CD4-positive, alpha-beta T cell treated with Interleukin-6 for 4 hours (primary cell): ENCODE measurements at places on chromosomes 2 and 18.
A peak's percentile ranks its signal among the peaks of the same experiment; 100 is the strongest.

DNA sequence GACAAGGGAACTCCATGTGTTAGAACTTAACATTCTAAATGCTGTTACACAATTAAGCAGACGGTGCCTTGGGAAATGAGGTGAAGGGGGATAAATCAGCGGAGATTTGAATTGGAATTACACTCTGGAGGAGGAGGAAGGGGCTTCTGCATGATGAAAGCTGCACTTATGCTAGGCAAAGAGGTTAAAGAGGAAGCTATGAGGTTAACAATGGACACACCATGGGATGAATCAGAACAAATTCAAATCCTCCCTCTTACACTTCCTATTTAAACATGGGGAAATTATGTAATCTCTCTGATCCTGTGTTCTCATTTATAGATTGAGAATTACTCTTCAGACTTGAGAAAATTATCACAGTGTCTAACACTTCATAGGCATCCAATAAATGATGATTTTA, 121.5 kb upstream of the SIX2 start:
- no peak for DNase-seq

- DNase-seq: no peak
These were observed 1340.2 kb upstream of the ZEB2 start for GRCh38 chr2:145860083-145860482.

DNA sequence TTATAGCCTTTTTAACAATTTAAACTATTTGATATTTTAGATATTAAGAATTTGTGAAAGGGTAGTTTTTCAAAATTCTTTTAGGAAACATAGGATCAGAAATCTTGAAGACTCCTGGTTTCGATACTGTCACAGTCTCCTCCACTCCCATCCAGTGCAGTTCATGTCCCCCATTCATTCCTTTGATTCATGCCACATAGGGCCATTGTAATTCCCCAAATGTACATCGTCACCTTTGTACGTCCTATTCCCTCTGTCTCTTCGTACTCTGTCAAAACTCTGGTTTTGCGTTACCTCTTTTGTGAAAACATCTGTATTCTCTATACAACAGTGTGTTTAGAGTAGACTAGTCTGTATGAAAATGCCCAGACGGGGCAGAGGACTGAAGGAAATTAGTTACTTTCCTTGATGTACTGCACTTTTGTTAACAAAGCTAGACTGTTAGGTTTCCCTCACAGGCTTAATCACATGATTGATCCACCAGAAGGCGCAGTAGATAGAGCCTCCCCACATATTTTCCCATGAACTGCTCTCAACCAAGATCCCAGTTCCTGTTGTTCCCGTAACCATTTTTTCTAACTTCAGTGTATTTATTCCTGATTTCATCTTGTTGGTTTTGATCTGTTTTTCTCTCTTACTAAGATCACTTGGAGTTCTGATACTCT, 2.5 kb downstream of the MRPL35 start:
- no peak for DNase-seq

DNA sequence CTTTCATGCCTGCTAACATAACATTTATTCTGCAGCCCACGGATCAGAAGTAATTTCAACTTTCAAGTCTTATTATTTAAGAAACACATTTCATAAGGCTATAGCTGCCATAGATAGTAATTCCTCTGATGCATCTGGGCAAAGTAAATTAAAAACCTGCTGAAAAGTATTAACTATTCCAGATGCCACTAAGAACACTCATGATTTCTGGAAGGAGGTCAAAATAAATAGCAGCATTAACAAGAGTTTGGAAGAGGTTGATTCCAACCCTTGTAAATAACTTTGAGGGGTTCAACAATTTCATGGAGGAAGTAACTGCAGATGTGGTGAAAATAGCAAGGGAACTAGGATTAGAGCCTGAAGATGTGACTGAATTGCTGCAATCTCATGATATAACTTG, 77.6 kb downstream of the CCDC148 start:
- DNase-seq: no peak

DNA sequence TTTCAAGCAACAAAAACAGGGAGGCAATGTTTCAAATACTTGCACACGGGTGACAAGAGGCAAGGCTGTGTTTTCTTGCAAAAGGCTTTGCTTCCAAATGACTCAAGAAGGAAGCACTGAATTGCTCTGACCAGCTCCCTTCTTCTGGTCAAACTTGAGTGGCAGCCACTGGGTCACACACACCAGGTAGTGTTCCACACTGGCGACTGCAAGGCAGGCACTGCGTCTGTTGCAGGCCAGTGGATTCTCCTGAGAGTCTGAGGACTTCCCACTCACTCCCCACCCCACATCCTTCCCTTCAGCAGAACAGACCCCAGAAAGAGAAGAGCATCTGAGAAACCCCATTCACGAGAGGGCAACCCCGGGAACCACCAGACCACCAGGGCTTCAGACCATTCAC, 19.8 kb downstream of the PARD6G start:
- no peak for DNase-seq

DNA sequence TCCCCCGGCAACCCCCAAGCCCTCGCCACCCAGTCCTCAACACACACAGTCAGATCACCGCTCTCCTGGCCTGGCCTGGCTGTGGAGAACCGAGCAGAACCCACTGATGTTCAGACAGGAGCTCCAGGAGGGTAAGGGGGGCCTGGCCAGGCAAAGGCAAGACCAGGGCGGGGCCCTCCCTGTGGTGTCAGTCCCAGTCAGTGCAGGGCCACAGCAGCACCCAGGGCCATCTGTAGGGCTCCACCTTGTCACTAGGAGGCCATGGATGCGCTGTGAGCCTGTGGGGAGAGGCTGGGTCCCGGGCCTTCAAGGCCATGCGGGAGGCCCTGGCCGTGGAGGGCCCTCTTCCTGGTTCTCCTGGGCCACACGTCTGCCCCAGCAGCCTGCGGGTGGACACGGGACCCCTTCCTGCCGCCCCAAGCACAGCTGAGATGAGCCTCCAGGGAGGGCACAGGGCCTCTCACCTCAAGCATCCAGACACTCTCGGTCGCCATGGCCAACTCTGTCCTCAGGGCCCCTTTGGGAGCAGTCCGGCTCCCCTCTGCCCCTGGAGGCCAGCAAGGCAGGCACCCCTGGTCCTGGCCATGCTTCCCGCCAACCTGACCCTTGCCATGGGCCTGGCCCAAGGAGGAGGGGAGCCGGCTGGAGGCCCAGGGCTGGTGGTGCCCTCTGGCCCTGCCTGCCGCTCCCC, 2.0 kb downstream of the ANO7 start:
- DNase-seq: no peak

- DNase-seq: no peak
These were observed 227.8 kb upstream of the RBBP8 start for GRCh38 chr18:22705328-22705727.

- DNase-seq: no peak
These were observed 41.8 kb upstream of the SLC14A1 start for GRCh38 chr18:45682181-45682580.

DNA sequence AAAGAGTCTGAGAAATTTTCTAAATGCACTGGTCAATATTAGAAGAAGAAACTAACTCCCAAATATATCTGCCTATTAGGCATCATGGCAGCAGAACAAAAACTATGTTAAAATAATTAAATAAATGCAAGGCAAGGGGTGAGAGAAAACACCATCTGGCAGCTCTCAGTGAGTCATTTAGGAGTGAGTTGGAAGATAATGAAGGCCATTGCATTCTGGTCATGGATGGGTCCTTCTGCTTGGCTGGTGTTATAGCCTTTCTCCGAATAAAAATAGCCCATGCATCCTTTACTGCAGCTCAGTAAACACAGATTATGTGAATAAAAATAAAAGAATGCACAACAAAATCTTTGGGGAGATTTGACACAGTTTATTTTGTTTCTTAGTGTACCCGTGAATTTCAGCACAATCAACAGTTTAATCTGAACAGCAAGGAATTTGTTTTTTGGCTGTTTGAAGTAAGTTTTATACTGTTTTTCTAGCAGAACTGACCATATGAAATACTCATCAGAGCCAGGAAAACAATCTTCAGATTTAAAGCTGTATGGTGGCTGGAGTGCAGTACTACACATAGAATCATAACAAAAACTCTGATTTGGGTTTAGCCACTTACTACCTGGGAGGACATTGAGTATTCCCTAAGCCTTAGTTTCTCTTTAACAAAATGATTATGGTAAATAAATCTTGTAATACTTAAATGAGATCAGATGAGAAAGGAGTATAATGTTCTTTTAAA, 225.1 kb upstream of the ITGA4 start:
- DNase-seq: no peak

- DNase-seq: no peak
These were observed 88.1 kb upstream of the MAP4K4 start for GRCh38 chr2:101609433-101609832.

DNA sequence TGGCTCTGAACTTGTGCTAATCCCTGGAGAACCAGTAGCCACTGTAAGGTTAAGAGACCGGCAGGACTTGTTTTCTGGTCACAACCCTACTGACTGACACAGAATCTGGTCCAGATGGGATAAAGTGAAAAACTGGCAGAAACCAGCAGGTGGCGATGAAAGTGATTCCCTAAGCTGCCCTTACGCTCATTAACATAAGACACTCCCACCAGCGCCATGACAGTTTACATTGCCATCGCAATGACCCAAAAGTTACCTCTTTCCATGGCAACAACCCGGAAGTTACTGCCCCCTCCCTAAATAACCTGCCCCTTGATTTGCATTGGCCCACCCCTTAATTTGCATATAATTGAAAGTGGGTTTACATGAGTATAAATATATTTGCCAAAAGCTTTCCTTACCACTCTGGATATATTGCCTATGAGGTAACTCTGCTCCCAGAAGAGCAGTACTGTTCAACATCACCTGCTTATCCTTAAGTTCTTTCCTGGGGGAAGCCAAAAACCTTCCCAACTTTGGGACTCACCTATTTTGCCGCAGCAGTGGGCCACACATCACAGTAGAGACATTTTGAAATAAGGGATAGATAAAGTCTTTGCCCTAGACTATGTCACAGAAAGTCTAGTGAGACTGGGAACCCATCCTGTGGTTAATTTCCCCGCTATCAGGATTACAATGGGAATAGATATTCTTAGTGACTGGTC, 35.8 kb upstream of the AFF3 start:
- DNase-seq: peak; percentile 4

DNA sequence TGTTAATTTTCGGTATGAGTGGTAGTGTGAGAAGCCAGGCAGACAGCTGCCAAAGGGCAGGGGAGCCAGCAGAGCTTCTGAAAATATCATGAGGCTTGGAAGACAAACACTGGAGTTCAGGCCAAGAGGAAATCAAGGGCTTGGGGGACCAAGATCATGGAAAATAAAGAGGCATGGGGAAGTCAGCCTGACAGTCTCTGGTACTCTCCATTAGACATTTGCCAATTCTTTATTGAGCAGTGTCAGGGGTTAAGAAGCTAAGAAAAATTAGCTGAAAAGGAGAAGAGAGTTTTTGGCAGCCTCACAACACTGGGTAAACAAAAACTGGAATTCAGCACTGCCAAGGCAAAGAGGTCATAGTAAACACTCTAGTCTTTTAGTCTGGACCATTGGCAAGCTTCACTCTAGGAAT, 612.7 kb downstream of the EPHA4 start:
- DNase-seq: no peak

DNA sequence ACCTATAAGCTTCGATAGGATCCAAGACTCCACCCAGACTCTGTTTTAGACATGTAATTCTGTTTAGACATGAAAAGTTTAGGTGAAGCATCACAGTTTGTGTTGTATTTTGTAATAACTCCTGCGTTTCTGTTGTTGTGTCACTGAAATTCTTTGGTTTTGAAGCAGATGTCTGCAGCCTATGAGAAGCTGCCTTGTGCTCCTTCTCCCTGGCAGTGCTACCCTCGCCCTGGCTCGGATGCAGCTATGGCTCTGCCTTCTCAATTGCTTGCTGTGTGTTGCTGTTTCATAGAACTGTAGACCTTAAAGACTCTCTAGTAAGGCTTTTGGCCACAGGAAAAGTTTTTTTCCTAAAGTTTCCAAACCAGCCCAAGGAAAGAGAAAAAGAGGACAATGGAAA, 40.2 kb upstream of the ZNF638 start:
- no peak for DNase-seq

GRCh38 chr18:51721388-51721787, 523.9 kb upstream of the MEX3C start:
- DNase-seq: no peak

- DNase-seq: no peak
These were observed 22.1 kb downstream of the CIB4 start for GRCh38 chr2:26619096-26619495.

DNA sequence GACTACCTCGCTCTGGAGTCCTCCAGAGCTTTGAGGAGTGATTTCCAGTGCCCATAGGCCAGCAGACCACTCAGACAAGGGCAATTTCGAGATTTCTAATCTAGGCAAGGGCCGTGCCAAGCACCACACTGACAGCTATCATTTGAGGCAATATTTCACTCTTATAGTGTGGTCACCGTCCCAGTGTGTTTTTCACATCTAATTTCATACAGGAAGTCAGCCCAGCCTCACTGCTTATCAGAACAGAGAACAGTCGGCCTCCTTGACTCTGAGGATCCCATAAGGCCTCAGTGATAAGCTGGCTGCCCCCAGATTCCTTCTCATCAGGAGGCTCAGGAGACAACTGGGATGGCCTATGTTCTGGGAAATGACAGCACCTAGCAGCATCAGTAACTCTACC, 581 bp downstream of the CAPN14 start:
- no peak for DNase-seq

DNA sequence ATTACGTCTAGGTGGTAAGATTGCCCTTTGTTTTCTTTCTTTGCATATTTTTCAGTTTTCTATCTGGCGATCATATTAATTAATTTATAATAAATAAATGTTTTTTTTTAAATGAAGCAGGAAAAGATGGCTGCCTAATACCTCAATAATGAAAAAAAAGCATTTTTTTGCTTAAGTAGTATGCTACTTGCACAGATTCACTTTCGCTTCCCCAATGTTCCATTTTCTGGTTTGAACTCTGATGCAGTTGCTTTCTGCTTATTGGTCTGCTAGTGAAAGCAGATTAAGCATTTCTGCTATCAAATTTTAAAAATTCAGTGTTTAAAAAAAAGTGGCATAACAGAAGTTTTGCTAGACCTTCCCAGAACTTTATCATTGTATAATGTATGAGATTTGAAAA, 11.9 kb upstream of the TMEM182 start:
- DNase-seq: no peak

- no peak for DNase-seq
These were observed 28.4 kb downstream of the MEIS1 start for GRCh38 chr2:66463206-66463755.

DNA sequence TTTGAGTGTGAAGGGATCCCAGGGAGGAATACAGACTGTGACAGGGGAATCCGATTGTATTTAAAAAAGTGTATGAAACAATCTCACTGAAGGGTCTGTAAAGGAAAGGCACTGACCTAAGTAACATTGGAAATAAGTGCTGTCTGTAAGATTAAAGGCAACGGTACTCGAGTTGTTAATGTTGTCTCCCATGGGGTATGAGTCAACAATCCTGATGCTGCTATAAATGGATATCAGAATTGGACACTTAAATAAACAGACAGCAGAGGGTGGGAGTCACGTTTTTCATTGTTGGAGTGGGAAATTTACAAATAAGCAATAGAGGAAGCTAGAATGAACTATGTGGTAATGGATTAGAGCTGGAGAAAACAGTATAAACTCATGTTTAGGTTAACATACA, 452.4 kb upstream of the RGPD4 start:
- DNase-seq: no peak

GRCh38 chr2:10883801-10884478, 27.8 kb upstream of the KCNF1 start:
- DNase-seq: no peak
